Stimulated activated CD8-positive, alpha-beta memory T cell treated with anti-CD3 and anti-CD28 coated beads, Interleukin-4, amount 100 ng/mL, for 1 hour (primary cell): ENCODE measurements at places on chromosomes 11 and 22.

GRCh38 chr11:35363854-35364780 lies 55.2 kb downstream of the SLC1A2 start:
- no peak for DNase-seq

DNA sequence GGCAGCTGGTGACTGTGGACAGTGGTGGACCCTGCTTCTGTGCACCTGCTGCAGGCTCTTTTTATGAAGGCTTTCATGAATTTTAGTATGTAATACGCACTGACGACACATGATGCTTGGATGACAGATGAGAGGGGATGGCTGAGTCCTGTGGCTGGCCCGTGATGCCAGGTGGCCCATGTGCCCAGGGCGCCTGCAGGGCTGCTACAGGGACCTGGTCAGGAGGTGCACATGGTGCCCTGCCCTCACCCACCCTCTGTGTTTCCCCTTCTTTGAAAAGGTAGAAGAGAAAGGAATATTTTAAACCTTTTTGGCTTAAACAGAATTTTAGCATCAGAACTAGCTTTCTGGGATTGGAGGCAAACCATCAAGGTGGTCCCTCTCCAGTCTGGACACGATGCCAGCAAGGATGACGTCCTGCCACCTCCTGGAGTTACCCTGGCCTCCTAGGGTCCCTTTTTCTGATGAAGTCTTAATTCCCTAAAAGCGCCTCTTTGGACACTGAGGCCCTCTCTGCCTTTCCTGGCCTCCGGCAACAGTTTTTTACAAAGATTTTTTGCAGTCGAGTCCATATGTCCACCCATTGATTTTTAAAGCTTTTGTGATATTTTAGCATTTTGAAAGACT lies 5.4 kb upstream of the RANBP1 start:
- no peak for DNase-seq

DNA sequence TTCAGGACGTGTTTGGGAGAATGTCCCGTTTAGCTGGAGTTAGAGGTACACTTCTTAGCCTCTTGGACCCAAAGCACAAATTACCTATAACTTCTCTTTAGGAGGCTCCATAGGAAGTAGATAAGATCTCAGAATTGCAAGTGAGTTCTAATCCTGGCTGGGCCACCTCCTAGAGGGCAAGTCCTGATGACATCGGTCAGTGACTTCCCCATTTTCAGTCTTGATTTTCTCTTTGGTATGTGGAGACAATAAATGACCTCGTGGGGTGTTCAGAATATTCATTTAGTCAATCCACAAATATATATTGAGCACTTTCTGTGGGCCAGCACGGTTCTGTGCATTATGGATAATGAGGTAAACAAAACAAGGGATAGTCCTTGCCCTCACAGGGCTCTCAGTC lies 208.6 kb downstream of the CWF19L2 start:
- DNase-seq, result no peak

DNA sequence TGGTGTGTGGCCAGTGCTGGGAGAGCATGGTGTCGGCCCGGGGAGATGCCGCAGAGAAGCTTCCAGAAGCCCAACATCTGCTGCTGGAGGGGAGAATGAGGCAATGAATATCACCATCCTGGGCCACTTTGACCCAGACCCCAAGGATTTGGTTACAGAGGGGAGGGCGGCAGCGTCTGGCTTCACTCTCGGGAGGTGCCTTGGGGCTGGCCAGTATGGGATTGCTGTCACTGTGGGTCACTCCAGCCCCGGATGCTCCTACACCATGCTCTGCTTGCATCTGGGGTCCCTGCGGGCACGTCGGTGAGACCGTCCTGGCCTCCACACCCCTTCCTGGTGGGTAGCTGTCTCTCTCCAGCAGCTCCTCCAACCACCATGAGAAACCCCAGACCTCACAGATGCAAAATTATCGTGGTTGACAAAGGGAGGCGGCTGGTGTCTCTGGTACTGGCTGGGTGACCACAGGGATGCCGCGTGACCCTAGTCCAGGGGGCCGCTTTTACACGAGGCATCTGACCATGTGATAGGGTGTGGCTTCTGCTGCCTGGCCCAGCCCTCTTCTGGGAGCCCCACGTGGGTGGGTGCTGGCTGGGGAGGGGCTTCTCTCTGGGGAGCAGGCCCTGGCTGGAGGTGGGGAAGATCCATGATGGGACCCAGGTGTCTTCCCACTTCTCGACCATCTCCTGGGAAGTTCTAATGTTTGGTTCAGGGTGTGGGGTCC lies 5.7 kb downstream of the KCNQ1 start:
- no peak for DNase-seq

GRCh38 chr11:72292106-72292785 lies 48.3 kb upstream of the PHOX2A start:
- DNase-seq, result no peak

DNA sequence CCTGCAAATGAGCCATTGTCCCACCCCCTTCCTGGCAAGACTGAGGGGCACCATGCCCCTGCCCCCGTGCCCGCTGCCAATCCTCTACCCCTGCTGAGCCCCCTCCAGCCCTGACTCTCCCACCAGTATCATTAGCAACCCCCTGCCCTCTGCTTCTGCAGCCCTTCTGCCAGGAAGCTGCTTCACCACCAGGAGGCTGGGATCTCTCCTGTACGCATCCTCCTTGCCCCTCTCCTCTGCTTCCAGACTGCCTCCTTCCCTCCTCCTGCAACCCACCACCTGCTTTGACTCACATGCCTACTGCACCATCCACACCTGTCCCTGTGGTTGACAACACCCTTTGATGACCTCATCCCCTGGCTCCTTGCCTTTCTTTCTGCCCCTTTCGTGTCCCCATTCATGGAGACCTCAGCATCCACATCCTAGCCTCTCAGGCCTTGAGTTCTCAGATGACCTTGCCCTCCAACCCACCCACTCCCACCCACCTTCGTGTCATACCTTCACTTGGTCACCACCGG lies 13.4 kb upstream of the PNPLA3 start:
- no peak for DNase-seq

DNA sequence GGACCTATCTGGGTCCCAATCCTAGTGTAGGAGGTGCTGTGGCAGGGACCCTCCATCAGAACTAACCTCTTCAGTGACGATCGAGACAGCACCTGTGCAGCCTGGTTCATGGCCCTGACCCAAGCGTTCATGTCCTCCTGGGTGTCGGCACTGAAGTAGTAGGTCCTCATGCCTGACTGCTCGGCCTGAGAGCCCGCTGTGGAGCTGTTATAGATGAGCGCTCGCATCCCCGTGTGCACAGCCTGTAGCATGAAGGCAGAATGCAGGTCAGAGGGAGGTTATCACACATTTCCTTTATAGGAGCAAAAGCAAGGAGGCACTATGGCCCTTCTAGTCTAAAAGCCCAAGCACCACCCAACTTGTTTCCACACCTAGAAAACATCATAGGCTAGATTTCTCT lies 103.0 kb downstream of the C11orf58 start:
- no peak for DNase-seq

- DNase-seq, result no peak
These were observed 30.4 kb downstream of the CYP2R1 start for GRCh38 chr11:14861680-14862079.

DNA sequence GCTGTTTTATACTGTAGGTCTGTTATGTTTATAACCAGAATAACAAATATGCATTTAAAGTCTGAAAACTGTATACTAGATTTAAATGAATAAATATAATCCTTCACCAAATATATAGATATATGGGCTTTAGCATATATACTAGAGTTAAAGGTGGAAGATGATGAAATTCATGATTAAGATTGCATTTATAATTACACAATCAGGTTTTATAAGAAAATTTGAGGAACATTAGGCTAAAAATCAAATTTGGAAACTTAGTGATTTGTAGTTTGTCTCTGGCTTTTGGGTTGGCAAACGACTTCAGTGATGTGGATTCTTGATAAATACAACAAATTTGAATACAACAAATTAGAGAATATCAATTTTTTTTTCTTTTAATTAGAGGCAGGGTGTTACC lies 10.0 kb downstream of the BCL2L13 start:
- no peak for DNase-seq

DNA sequence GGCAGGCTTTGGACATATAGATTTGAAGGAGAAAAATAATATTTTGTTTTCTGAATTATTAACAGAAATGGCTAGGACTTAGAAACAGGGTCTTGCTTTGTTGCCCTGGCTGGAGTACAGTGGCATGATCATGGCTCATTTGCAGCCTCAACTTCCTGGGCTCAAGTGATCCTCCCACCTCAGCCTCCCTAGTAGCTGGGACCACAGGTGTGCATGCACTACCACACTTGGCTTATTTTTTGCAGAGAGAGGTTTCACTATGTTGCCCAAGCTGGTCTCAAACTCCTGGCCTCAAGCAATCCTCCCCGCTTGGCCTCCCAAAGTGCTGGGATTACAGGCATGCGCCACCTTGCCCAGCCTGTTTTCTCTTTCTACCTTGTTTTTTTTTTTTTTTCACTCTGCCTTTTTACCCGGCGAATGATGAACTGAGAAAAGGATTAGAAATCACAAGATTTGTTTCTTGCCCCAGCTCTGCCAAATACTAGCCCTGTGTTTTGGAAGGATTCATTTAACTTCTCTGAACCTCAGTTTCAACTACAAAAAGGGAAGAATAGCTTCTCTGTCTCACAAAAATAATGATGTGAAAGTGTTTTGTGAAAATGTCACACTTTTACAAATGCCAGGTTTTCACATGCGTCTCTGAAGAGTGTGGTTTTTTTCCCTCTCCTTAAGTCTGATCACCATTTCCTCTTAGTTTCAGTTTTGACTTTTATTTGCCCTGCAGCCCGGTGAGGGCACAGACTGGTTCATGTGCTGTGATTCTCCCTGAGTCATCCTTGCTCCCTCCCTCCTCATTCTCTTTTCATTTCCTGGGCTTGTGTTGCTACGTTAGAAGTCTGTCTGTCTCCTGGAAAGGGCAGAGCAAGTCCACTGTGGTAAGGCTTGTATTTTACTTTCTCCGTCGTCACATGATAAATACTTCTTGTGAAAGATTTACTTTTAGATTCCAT lies 67.7 kb downstream of the BCL2L13 start:
- no peak for DNase-seq

- no peak for DNase-seq
These were observed 373.6 kb upstream of the DDI1 start for GRCh38 chr11:103662880-103663279.

- DNase-seq, result no peak
These were observed 3.4 kb downstream of the KLHL35 start for GRCh38 chr11:75429641-75429901.

- DNase-seq, result no peak
These were observed 16.1 kb downstream of the NCAPD3 start for GRCh38 chr11:134207538-134208239.

DNA sequence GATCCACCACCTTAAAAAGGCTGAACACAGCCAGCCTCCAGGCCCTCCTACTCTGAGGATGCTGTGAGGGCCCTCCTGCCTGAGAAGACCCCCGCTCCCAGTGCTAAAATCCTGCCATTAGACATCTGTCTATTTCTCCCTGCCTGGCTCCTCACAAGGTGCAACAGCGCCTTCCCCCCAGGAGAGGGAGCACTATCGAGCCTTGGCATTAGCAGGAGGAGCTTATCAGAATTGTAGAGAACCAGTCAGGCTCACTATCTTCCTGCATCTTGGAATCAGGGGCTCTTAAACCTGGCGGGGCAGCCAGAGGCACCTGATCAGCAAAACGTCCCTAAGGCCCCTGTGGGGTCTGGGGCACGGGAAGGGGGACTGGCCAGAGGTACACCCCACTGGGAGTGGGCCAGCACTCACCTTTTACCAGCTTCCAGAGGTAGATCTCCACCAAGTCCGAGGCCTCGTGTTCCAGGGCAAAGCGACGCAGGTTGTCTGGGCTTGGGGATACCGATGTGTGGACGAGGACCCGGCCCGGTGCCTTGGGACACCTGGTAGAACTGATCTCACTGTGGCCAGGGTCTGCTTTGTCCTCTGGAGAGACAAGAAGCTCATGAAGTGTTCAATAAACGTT lies 28.7 kb downstream of the CHRDL2 start:
- peak; percentile 22 for DNase-seq

DNA sequence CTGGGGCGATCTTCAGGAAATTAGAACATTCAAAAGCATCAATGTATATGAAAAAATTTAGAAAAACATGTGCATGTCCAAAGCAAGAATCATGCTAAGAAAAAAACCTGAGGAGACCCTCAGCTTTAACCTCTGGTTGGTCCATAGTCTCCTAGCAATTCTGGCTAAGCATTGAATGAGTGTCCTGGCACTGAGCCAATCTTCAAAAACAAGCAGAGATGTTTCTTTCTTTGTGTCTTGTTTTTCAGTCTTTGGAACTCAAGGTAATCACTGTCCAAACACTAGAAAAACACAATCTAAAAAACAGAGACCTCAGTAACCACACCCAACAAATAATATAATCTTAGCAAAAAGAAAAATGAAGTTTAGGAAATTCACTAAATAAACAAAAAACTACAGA lies 205.4 kb upstream of the CARD18 start:
- DNase-seq, result no peak

GRCh38 chr11:680970-681369 lies 14.1 kb downstream of the DEAF1 start:
- DNase-seq, result no peak

DNA sequence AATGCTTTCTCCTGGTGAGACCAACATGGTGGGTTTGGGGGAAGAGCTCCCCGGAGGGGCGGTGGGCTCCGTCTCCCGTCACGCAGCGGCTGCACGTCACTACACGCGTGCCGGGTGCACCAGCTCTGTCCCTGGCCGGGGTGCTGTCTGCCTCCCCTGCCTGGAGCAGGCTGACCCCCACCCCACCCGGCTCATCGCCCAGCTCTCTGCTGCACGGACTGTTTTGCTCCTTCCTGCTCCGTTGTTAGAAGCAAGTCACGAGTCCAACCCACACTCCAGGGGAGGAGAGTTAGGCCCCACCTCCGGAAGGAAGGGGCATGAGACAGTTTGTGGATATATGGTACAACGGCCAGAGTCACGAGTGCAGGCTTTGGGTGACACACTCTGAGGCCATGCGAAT lies 364.9 kb downstream of the BRD1 start:
- no peak for DNase-seq

DNA sequence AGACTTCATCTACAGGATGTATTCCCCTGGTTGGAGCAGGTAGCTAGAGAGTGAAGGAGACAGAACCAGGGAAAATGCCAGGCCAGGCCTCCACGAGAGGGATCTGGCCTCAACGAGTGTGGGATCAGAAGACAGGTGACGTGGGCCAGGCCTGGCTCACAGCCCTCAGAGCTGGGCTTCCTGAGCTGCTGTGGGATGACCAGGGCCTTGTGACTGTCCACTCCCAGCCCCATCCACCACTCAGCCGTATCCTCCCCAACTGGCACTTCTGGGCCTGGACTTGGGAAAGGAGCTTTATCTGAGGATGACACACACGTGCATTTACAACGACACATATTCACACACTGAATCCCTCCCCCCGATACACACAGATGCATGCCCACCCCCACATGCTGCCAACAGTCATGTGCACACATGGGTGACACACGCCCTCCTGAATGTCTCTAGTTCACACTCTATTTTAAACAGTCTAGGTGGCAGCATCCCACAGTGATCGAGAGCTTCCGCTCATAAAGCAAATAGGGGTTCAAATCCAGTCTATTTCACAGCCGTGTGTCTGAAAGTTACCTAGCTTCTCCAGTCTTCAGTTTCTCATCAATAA lies 93.1 kb downstream of the TP53I11 start:
- DNase-seq, result no peak

DNA sequence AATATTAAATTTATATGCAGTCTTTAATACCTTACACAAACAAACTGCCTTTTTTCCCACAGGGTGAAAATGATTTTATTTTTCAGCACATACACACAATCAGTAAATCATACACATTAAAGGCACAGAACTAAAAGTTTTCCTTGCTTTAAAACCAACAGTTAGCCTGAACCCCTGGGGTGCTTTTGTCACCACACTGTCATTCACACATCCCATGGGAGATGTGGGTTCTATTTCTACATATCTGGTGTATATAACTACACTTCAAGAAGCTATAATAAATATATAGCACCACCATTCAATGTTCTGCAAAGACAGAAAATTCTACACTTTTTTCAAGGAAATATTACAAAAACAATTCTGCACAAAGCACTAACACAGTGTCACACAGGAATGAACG lies 197.0 kb downstream of the GUCY1A2 start:
- no peak for DNase-seq
